ENCODE measurements at places on chromosomes 4 and X. TPM values are rescaled to one million over a fixed set of nuclear protein-coding genes. Genes with fewer than 3 reads are reported as not detected.

- peak; percentile 63 for DNase-seq
These were observed 96.7 kb downstream of the ITM2A start for GRCh38 chrX:79270401-79270800.

DNA sequence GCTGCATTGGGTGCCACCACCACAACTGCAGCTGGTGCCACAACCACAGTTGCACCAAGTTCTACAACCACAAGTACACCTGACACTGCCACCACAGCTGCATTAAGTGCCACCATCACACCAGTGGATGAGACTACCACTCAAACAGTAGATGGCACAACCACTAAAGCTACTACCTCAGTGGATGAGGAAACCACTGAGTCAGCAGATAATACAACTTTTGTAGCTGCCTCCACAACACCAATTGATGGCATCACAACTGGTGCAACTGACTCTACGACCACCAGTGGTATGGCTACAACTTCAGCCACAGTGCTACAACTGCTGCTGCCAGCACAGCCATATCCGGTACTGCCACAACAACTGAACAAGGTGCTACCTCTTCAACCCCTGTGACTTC, 35.1 kb upstream of the CABS1 start:
- no peak for DNase-seq

GRCh38 chr4:17098401-17098800, 200.0 kb upstream of the LDB2 start:
- DNase-seq = no peak

FGF5 gene
- total RNA-seq = not detected

DCAF8L2 gene
- not detected for total RNA-seq

GRCh38 chrX:13747836-13748235, 13.3 kb downstream of the OFD1 start:
- DNase-seq = peak; percentile 68

- DNase-seq = peak; percentile 53
These were observed 360.2 kb downstream of the ZIC3 start for GRCh38 chrX:137926090-137926489.

- no peak for DNase-seq
These were observed 163.1 kb upstream of the MID1 start for GRCh38 chrX:10783451-10783995.

GRCh38 chr4:101009471-101009870, 337.9 kb downstream of the PPP3CA start:
- no peak for DNase-seq

DNA sequence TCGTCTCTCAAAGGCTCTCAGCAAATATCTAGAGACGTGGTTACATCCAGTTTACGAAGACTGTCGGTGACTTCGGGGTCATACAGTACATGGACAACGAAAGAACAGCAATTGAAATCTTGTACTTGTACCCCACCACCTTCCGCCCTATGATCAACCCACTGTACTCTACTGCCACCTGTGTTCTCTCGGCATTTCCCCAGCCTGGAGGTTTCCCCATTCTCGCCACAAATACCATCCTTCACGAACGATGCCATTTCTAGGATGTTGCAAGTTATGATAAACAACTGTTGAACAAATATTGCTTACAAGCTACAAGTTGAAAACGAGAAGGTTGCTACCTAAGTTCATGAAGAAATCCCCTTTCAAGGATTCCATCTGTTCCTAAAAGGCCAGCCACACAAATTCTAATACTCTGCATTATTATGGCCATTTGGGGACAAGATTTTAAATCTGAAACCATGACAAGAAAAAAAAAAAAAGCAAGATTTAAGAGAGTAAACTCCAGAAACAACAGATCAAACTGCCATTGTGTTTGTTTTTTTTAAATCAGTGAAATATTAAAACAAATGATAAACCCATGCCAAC, 1.6 kb downstream of the APBB2 start:
- no peak for DNase-seq

GRCh38 chr4:155973639-155974475, 20.2 kb upstream of the CTSO start:
- DNase-seq = no peak

DNA sequence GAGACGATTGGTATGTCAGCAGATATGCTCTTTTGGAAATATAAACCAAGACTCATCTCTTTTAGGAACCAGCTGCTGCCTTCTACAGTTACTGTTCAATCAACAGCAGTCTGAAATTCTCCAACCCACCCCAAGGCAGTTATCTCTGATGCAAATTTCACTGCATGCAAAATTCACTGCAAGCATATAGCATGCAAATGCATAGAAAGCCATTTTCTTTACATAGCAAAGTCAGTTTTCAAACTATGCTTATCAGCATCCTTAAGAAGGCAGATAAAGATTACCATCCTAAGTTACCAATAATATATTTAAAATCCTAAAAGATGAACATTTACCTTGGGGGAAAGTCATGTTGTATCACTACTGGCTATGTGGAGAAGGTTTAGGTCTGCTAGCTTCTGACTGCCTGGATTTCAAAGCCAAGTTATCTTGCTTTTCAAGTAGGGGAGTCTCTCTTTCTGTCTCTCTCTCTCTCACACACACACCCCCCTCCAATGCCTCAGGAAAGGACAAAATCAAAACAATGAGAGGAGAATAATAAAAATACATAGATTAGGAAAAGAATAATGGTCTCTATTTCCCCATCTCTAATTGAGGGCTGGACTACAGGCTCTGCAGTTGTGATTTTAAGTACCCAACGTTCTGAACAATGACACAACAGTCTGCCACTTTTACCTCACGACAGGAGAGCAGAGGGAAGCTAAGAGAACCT, 1.5 kb downstream of the NMU start:
- DNase-seq = peak; percentile 41

- no peak for DNase-seq
These were observed 2.3 kb downstream of the GPR174 start for GRCh38 chrX:79146640-79147390.

GRCh38 chr4:24668956-24669355, 84.6 kb upstream of the DHX15 start:
- no peak for DNase-seq

- DNase-seq = peak; percentile 52
These were observed 30.7 kb downstream of the TAF7L start for GRCh38 chrX:101260435-101260834.

GRCh38 chr4:76499461-76499860, 64.4 kb downstream of the SHROOM3 start:
- DNase-seq = no peak

VCX3B gene
- total RNA-seq = not detected

HSD17B11 gene
- total RNA-seq = 4.7 TPM

ARHGEF9 gene
- total RNA-seq = 25.6 TPM

TMEM47 gene
- total RNA-seq = not detected

- DNase-seq = no peak
These were observed 120.1 kb downstream of the NKX6-1 start for GRCh38 chr4:84378983-84379382.

- DNase-seq = no peak
These were observed 18.3 kb upstream of the CXCR3 start for GRCh38 chrX:71636438-71637252.

CXCL10 gene
- not detected for total RNA-seq

DNA sequence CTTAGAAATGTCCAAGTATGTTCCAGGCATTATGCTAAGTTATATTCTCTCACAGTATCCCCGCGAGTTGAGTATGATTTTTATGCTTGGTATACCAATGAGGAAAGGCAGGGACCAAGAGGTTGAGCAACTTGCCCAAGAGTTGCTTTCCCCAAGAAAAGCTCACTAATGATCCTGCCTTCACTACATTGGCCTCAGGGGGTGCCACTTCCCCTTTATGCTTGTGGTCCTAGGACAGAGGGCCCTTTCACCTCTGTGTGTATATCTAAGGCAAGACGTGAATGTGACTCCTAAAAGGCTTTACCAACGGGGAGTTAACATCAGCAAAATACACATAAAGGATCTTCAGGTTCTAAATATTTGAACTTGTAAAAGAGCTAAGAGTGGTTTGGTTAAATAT, 164.4 kb upstream of the CPEB2 start:
- peak; percentile 42 for DNase-seq

- no peak for DNase-seq
These were observed 372.1 kb downstream of the BMPR1B start for GRCh38 chr4:95129821-95130311.

FGG gene
- not detected for total RNA-seq

HAND2 gene
- total RNA-seq = not detected

- no peak for DNase-seq
These were observed 16.4 kb upstream of the SRPX start for GRCh38 chrX:38236901-38237615.

DNA sequence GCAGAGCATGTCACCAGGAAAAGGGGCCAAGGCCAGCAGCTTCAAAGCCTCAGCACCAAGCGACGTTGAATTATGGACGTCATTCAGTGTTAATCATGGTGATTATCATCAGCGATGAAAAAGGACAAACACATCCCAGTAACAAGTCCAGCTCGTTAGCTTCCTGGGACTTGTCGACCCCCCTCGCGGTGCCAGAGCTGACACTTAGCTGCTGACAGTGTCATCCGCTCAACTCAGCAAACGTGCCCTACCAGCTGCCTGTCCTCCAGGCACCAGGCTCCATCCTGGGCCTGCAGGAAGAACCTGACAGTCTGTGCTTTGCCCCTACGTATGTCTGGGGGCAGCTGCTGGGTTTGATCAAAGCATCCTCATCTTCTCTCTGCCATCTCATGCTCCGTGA, 137.0 kb upstream of the PSAPL1 start:
- no peak for DNase-seq

PWWP3B gene
- total RNA-seq = not detected

GRCh38 chr4:151717909-151718628, 42.7 kb downstream of the GATB start:
- peak; percentile 75 for DNase-seq

DNA sequence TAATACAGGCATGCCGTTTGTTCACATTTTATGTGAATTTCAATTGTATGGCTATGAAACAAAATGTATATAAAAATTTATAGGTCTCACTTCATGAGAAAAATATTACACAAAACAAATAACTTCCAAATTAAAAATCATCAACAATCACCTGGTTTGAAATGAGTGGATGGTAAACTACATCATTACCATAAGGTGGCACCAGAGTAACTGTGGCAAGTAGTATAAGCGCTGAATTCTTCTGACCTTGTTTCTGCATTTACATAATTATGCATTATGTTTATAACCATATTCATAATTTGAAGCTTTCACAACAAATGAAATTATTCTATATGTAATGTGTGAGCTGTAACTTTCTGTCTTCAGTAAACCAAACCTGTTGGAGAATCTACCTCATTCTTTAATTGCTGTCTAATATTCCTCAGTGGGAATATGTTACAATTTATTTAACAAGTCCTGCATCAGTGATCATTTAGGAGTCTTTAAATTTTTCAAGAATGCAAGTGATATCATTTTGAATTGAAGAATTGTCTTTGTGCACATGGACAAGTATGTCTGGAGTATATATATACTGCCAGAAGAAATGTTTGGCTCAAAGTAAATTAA, 55.2 kb downstream of the MMRN1 start:
- DNase-seq = peak; percentile 60

IGSF1 gene
- not detected for total RNA-seq

DNA sequence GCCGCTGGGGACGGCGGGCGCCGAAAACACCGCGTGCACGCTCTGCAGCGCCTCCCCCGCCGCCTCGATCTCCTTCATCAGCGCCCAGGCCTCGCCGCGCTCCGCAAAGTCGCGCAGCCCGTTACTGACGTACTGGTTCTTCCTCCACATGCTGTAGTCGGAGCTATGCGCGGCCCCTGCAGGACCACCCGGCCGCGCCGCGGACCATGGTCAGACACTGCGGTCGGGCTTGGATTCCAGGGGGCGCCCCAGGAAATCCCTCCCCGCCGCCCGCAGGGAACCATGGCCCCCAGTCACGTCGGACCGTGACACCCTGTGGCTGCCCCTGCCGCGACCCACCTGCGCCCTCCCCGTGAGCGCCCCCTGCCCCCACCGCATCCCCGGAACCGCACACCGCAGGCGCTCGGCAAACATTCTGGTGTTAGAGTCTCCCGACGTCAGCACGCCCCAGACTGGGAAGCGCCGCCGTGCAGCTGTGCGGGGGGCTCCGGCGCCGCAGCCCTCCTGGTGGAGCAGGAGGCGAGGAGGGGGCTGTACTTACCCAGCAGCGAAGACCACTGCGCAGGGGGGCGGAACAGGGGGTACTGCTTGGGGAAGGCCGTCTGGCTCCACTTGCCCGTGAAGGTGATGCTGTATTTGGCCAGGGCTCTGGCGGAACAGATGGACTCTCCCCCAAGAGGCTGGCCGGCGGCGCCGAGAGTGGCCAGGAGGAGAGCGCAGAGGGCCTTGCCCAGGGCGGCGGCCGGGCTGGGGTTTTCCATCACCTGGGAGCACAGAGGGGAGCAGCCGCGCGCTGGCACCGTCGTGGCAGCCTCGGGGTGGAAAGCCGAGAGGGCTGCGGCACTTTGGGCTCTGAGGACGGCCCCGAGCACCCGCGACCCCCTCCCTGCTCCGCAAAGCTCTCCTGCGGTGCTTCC, 814 bp downstream of the SPON2 start:
- no peak for DNase-seq

DNA sequence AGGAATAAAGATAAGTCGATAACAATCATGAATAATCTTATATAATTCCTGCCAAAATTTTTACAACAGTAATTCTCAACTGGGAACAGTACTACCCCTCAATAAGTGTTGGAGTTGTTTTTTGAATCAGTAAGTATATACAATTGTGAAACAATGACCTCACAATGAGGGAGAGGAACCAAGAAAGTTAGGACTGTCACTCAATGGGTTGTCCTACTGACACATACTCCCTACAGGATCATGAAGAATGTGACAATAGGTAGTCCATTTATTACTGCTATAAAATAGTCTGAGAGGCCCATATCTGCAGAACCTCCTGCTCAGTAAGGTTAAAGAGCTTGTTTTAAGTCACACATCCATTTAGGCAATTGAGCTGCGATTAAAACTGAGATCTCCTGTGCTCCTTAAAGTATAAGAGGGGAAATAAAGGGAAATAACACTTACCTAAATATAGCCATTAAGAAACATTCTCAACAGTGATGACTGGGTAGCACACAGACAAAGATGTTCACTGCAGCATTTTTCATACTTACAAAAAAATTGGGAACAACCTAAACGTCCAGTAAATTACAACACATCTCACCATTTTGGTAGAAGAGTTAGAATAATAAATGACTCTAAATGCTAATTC, 26.2 kb downstream of the FBXW7 start:
- DNase-seq = no peak

GRCh38 chr4:157664726-157665125, 444.2 kb downstream of the GRIA2 start:
- DNase-seq = no peak

GRCh38 chr4:106038012-106038411, 142.7 kb downstream of the NPNT start:
- DNase-seq = no peak

DNA sequence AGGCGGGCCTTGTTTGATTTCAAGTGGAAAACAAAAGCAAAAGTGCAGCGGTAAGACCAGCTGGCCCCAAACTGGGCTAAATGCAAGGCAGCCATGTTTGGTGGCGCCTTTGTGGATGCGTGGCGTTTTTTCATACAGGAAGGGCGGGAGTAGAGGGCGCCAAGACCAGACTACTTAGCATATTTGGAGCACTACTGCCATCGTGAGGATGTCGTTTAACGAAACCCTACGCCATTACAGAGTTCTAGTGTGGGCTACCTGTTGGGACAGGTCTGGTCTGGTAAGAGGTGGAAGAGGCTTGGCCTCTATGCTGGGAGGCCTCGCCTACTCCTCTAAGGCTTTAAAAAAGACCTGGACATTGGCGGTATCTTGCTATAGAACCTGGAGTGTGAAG, 230.7 kb upstream of the STK26 start:
- DNase-seq = peak; percentile 95

F11 gene
- not detected for total RNA-seq

All from Karpas-422 (cell line).